Pancreas (tissue), 10 donors: ENCODE measurements at places on chromosomes 2 and 18.

GRCh38 chr2:28639092-28639691 lies 112.4 kb upstream of the PPP1CB start:
- DNase-seq, result no peak

DNA sequence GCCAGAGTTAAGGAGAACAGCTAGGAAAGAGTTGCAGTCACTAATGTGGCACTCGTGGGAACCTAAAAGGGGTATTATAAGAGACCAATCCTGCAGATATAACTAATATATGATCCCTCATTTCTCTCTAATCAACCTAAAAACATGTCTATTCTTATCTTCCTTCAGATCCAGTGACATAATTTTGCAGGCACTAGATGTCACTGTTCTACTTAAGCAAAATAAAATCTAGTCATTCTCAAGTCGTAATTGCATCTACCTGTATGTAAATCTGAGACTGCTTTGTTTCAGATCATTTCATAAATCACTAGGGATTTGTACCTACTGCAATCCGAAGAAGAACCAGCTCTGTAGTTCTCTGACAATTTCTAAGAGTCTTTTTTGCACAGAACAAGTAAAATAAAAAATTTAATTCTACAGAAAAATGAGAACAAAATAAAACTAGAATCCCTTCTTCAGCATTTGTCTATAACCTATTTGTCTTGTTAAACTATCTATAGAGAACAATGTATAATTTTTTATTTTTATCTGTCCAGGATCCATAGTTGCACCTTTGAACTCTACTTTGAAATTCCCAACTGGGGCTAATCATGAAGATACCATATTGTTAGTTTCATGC lies 56.5 kb upstream of the ERBB4 start:
- DNase-seq, result no peak

GRCh38 chr18:61703508-61703907 lies 189.3 kb downstream of the RNF152 start:
- DNase-seq, result no peak

DNA sequence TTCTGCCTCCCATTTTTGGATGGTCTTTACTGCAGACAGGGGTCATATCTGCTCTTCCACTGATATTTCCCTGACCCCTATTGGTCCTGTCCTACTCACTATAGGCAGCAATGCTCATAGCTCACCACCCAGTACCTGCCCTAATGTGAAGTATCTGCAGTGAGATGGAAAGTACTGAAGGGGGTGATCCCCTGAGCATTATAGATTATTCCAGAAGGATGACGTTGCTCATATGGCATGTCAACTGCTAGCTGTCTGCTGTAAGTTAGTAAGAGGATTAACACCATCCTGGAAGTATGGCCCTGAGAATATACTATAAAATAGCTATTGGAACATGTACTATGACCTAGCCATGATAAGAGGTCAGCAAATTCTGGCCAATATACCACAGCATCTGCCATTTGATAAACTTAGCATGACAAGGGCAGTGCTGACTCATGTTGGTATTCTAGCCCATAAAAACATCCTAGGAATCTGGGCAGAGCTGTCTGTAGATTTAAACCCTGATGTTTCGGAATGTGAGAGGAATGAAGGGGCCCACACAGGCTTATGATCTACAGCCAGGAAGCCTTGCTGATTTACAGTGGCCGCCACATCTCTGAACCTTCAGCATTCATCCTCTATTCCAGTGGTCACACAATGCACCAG lies 451.4 kb downstream of the TNS1 start:
- DNase-seq, result no peak

- DNase-seq, result no peak
These were observed 625.2 kb downstream of the CPS1 start for GRCh38 chr2:211181626-211182025.

GRCh38 chr2:10254373-10255188 lies 48.1 kb upstream of the HPCAL1 start:
- peak; percentile 46 for DNase-seq

DNA sequence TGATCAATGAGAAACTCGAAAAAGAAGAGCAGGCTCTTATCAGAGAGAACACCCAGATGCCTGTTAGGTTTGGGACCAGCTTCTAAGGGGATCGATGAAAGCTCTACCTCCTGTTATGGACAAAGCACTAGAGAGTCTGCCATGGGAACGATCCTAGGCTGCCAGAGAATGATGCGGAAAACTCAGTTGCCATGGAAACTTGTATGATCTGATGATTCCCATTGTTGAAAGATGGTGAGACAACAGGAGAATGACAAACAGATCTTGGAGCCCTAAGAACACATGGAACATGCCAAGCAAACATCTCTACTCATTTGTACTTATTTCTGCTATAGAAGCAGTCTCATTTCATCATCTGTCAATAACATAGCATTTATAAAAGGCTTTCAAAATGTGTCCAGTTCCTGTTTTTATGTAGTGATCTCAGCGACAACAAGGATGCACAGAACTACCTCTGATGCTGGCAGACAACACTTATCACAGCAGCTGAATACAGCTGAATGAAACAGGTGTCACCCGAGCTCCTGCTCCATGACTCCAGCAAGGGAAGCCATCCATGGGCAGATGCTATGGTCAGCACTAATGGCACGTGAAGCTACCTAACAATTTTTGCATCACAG lies 59.6 kb downstream of the NCKAP5 start:
- DNase-seq, result no peak

DNA sequence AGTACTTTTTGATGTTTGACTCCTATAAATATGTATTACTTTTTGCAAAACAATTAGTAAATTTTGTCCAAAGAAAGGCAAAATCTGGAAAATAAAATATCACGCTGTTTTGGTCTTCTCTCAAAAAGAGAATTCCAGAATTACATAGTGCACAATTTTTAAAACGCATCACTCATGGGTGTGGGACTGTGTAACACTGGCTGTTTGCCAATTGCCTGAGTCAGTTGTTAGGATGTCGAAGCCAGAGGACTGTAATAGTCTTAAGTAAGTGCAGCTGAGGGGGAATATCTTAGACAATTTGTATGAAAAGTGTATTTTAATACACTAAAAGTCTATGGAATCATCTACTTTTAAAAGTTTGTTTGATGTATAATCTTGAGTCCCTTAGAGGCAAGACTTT lies 24.1 kb upstream of the EPHA4 start:
- DNase-seq, result no peak

DNA sequence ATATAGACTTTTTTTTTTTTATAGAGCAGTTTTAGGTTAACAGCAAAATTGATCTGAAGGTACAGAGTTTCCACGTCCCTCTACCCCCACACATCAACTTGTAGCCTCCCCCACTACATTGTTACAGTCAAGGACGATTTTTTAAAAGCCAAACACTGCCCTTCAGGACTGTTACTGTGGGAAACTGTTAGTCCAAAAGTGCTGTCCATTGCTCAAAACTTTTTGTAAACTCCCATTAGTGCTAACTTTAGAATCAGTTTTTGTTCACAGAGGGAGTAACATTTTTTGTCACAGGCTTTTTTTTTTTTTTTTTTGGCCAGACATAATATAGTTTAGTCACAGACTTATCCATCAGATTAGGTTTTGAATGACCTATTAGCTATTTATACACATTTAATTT lies 24.1 kb downstream of the ELP2 start:
- DNase-seq, result no peak

DNA sequence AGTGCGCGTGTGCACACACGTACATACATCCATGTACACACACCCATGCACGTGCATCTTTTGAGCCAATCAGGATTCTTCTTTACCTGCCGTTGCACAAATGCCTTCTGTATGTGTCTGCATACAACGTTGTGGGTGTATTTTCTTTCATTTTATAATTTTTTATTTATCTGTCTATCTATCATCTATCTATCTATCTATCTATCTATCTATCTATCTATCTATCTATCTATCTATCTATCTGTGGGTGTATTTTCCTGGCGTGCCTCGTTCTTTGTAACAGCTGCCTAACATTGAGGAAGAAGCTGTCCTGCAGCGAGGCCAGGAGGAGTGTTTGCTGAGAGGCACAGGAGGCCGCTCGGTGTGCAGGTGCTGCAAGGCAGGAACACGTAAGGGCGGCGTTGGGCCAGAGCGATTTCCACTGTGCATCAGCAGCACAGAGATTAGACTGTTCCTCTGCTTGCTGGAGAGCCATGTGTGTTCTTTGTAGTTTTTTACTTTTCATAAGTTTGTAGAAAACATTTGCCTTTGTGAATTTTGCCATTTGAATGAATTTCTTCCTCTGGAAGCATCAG lies 84.4 kb downstream of the DGKD start:
- DNase-seq, result no peak

- no peak for DNase-seq
These were observed 95.1 kb downstream of the MYO5B start for GRCh38 chr18:50099725-50100407.

DNA sequence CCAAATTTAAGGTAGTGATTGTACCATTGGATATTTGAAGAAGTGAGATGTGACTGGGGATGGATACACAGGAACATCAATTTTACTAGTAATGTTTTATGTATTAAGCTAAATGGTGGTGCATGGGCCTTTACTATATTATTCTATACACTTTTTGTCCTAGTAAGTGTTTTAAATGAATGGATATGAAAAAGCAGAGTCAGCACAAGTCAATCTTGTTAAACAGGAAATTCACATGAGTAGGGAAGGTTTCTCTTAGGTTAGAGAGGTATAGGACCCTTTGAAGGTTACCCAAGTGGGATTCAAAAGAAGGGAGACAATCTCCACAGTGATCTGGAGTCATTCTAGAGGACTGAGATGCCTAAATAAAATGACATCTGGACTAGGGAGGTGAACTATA lies 71.8 kb upstream of the NCKAP5 start:
- DNase-seq, result no peak

DNA sequence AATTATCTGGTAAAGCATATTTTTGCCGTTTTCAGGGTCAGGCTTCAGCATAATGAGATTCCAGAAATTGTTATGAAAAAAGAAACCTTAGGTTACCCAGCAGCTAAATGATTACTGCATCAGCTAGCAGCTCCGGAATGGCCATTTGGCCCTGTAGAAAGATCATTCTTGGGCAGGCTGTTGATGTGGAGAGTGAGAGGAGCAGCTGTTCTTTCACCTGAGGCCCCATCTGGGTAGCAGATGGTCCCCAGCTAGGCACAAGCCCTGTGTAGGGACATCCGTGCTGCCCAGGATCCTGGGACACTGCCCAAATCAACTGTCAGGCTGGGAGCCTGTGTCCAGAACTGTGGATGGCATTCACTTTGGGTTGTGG lies 61.8 kb downstream of the NEDD4L start:
- DNase-seq, result no peak

DNA sequence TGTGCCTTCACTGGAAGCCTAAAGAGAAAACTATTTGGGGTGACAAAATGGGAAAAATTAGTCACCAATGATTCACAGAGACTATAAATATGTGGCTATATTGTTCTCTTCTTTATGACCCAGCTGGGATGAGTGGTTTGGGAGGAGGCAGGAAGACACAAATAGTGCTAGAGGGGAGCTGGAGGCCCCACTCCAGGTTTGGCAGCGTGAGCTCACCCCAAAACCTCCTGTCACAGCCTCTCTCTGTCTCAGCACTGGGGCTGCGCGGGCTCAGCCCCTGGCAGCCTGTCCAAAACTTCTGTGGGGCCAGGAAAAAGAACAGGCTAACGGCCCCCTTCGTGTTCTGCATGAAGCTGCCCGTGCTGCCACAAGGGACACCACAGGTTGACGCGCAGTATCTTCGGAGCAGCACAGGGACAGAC lies 73.2 kb upstream of the LCLAT1 start:
- DNase-seq, result no peak

DNA sequence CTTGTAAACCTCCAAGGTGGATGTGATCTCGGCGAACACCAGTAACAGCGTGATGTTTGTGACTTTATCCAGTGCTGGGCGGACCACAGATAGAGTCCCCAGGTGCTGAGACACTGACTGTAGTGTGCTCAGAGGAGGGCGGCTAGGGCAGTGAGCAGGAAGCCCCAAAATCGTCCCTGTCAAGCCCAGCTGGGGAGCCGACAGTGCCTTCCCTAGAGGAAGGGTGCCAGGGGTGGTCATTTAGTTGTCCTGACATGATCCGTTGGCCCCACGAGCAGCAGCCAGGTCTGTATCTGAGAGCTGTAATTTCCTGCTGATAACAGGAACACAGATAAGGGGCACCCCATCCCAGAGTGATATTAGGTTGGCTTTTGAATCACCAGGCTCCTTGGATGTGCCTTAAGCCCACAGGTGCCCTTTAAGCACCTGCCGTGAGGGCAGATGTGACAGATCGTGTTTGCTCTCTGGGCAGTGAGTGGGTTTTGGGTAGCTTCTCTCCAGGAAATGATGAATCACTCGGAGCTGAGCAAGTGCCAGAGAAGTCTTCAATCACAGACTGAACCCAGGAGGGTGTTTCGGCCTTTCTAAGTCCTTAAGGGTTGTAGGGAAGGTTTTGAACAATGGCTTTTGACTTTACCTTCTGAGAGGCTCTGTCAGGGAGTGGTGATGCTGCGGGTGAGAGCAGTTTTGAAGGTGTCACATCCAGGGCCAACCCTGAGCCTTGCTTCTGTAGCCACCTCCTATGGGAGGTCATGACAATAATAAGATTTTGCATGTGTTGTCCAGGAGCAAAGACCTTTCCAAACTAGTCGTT lies 7.7 kb downstream of the LPIN1 start:
- no peak for DNase-seq

DNA sequence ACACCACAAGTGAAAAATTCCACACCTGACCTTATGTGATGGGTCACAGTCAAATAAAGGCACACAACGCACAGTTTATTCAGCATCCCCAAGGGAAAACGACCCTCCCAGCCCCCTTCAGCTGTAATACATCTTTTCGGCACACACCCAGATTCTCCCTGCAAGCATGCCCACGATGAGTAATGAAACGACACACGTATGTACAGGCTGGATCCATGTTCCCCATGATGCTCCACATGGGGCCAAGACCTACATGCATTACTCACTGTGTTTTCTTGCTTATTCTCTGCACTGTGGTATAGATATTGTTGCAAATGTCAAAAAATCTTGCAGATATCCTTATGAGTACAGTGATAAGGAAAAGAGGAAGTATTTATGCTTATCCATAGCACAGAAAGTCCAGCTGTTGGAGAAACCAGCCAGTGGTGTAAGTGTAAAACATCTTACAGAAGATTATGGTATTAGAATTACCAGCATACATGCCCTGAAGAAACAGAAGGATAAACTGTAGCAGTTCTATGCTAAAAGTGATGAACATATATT lies 32.5 kb upstream of the SGPP2 start:
- DNase-seq, result no peak

- no peak for DNase-seq
These were observed 98.1 kb downstream of the PLB1 start for GRCh38 chr2:28594000-28594331.

DNA sequence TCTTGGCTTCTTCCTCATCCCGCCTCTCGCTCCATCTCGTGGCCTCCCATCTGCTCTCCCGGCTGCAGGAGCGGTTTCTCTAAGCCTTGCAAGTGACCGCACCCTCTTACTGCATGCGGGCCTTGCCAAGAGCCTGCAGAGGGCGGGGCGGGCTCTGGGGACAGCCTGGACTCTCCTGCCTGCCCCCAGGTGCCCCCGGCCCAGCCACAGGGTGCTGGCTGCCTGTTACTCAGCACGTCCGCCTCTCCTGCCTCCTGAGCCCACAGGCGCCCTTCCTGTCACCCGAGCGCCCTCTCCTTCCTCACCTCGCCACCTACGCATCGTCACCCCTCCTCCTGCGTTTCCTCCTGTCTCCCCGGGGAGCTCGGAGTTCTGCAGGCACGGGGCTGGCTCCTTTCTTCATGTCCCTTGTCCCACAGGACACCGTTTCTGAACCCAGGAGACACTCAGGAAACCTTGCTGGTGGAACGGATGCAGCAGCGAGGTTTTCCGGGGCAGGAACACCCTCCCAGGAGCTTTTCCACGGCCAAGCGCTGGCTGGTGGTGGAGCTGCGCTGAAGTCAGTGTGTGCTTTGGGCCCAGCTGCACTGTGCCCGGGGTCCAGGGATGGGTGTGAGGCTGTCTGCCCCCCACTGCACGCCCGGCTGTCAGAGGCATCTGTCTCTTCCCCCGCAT lies 28.5 kb downstream of the HPCAL1 start:
- no peak for DNase-seq
